ENCODE measurements at places on chromosomes 5 and 9.
A peak's percentile ranks its signal among the peaks of the same experiment; 100 is the strongest.

DNA sequence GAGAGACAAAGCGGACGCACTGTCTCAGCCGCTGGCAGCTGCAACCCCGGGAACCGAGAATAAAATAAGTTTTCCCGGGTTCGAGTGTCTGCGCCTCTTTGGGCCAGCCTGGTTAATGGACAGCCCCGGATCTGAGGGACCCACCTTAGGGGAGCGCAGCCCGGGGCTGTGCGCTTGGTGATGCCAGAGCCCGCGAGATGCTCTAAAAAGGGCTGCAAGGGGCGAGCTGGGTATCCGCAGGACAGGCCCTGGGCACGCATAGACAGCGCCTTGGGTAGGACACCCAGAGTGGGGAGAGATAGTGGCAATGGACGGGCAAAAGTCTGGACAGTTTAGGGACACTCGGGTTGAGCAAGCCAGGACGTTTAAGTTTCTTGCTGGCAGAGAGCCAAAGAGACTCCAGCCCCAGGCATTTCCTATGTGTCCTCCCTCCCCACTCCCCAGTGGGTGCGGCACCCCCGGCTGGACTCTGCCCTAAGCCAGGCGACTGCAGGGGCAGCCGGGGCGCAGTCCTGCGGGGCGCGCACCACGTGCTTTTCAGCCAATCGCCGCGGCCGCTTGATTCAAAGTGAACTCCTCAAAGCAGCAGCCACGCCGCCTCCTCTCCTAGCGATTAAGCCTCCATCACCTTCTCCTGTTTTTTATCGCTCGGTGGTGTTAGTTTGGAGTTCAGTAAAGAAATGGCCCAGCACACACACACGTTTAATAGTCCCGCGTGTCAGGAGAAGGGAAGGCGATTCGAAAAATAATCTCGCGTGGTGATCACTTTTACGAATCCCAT is 616 bp upstream of the ENC1 start:
- peak; percentile 81 for DNase-seq

DNA sequence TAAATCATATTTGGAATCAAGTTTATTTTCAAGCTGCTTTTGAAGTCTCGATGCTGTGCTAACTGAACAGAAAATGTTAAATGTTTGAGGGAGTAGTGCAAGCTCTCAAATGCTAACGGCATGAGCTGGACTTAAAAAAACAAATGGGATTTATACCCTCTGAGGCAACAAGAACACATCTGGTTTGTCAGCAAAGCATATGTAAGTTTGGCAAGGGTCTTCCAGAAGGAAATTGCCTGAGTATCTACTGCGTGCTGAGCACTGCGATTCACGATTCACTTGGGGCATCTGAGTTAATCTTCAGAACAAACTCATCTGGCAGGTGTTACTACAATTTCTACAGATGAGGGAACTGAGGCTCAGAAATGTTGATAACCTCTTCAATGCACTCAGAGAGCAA is 98.4 kb upstream of the C9orf72 start:
- no peak for DNase-seq

GRCh38 chr5:125331987-125332598 is 585.7 kb upstream of the ZNF608 start:
- DNase-seq: no peak

DNA sequence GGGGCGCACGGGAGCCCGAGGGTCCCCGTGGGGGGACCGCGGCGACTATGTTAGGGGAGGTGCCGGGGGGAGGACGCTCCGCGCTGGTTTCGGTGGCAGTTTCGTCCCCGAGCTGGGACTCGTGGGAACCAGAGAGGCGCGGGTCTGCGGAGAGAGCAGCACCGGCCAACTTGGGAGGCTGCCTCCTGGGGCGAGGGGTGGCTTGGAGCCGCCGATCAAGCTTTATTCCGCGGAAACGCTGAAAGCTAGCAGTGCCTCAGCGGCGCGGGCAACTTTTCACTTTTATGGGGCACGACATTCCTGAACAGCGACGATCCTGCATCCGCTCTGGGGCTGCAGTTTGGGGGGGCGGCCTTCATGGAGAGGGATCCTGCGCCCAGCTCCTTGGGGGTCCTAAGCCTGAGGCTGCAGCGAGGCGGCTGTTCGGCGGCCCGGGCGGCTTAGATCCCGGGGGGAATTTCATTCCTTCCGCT is 369 bp downstream of the OCLN start:
- no peak for DNase-seq

- no peak for DNase-seq
Measured at GRCh38 chr9:4196886-4197285, 103.0 kb downstream of the GLIS3 start.

DNA sequence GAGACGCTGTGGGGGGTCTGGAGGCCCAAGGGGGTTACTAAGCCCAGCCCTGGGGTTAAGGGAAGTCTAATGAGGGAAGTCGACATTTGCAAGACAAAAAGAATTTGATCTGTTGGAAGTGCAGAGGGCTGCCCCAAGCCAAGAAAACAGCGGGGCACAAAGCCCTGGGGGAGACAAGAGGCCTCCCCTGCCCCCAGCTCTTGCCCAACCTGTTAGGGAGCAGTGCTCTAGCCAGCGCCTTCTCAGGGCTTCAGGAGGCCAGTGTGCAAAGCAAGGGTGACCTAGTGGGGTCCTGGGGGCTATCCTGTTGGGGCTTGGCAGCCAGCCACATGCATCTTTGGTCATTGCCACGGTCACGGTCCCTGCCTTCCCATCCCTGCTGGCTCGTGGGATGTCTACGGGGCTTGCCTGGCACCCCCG is 25.2 kb downstream of the GFI1B start:
- no peak for DNase-seq

- DNase-seq: no peak
Measured at GRCh38 chr9:81964218-81965171, 21.2 kb downstream of the SPATA31D3 start.

- DNase-seq: no peak
Measured at GRCh38 chr9:98852961-98853360, 45.5 kb downstream of the GALNT12 start.

- no peak for DNase-seq
Measured at GRCh38 chr9:114084282-114085073, 6.4 kb upstream of the AMBP start.

- no peak for DNase-seq
Measured at GRCh38 chr9:93555370-93555769, 21.0 kb upstream of the PHF2 start.

All from suppressor macrophage (primary cell).